ENCODE measurements at places on chromosomes 13 and 19.

DNA sequence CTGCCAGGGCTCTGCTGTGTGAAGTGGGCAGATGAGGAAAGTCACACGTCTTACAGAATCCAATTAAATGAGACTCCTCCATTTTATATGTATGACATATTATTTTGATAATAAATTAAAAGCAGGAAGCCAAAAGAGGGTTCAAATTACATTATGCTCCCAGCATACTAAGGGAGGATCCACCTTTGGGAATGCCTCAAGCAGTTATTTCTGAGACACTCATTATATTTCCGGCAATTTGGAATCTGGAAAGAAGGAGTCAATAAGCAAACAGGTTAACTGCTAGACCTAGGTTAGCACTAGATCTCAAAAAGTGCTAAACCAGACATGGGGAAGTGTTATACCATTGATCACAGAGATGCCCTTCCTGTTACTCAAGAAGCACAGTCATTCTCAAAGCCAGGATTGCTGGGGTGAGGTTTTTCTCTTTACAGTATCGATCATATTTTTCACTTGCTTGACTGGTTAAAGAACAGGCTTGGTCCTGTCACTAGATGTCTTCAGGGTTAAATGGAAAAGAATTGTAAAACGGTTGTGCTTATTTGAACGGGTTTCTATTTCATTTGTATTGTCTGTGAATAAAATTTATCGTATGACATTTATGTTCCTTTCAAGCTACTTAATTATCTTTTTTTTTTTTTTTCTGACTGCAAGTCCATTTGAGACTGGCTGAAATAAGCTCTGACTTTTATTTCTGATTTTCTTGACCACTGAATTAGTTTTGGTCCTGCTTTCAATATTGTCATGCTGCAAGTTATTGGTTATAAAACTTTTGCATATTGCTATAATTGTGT is 523.2 kb downstream of the KLF12 start:
- no peak overlapping the region for H3K27ac ChIP-seq
- no peaks in the 10 kb centered on the region for H3K27me3 ChIP-seq
- no peaks in the 10 kb centered on the region for H3K4me1 ChIP-seq
- no peaks in the 10 kb centered on the region for H3K36me3 ChIP-seq

DNA sequence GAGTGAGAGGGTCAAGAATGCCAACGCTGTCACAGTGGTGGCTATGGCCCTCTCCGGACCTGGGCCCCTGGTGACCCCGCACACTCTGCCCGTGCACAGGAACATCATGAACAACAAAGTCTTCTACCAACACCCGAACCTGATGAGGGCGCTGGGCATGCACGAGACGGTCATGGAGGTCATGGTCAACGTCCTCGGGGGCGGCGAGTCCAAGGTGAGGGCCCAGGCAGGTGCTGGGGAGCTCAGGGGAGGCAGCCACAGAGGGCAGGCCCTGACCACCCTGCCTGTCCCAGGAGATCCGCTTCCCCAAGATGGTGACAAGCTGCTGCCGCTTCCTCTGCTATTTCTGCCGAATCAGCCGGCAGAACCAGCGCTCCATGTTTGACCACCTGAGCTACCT is 62.6 kb downstream of the RYR1 start:
- H3K4me1 ChIP-seq: no peaks in the 10 kb centered on the region
- H3K36me3 ChIP-seq: no peaks in the 10 kb centered on the region
- no peak overlapping the region for H3K27ac ChIP-seq

- H3K4me1 ChIP-seq: peaks cover 71% of the 10 kb centered on the region
- peak; percentile 72 for DNase-seq
- no peaks in the 10 kb centered on the region for H3K27me3 ChIP-seq
- H3K4me3 ChIP-seq: peak overlapping the region; percentile 87
Measured at GRCh38 chr19:1252821-1253513, 4.6 kb downstream of the MIDN start.

DNA sequence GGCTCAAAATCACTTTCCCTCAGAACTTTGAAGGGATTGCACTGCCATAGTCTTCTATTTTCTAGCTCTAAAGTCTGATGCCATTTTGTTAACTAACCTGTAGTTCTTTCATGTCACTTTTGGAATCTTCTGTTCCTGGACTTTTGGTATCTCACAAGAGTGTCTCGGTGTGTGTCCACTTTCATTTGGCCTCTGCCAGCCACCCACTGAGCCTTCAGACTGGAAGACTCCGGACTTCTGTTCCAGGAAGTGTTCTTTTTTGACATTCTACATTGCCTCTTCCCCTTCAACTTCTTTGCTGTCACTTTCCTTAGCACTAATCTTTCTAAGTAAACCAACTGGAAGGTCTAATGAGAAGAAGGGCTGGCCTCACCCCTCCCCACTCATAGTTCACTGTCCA is 25.0 kb upstream of the LAMP1 start:
- H3K27ac ChIP-seq: no peak overlapping the region
- peaks cover 4% of the 10 kb centered on the region for H3K4me1 ChIP-seq
- DNase-seq: no peak
- no peaks in the 10 kb centered on the region for H3K36me3 ChIP-seq
- no peaks in the 10 kb centered on the region for H3K27me3 ChIP-seq

- no peaks in the 10 kb centered on the region for H3K27me3 ChIP-seq
- peaks cover 8% of the 10 kb centered on the region for H3K36me3 ChIP-seq
- peaks cover 78% of the 10 kb centered on the region for H3K4me1 ChIP-seq
- H3K27ac ChIP-seq: no peak overlapping the region
- H3K4me3 ChIP-seq: no peak overlapping the region
- DNase-seq: no peak
Measured at GRCh38 chr13:99285432-99286182, 21.6 kb downstream of the GPR183 start.

GRCh38 chr13:81596224-81596753 is 1255.4 kb upstream of the SPRY2 start:
- H3K27me3 ChIP-seq: no peaks in the 10 kb centered on the region
- no peaks in the 10 kb centered on the region for H3K4me1 ChIP-seq
- DNase-seq: no peak

Measured in CD4-positive, alpha-beta T cell (primary cell).